ENCODE measurements at places on chromosomes 5 and 9.
A peak's percentile ranks its signal among the peaks of the same experiment; 100 is the strongest.

- no peak for DNase-seq
Observed at GRCh38 chr9:95182854-95183563, 134.5 kb downstream of the FANCC start.

DNA sequence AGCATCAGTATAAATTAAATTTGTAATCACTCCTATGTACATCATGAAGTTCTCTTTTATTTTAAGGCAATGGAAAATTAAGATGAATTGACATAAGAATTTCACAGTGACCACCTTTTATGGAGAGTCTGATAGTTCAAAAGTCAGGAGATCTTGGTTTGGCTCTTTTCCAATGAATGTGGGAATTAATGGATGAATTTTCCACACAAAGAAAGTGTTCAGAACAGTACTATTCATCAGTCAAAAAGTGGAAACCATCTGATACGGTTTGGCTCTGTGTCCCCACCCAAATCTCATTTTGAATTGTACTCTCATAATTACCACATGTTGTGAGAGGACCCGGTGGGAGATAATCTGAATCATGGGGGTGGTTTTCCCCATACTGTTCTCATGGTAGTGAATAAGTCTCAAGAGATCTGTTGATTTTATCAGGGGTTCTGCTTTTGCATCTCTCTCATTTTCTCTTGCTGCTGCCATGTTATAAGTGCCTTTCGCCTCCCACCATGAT, 24.5 kb downstream of the CCDC125 start:
- DNase-seq = no peak

GRCh38 chr9:96232539-96233241, 69.3 kb downstream of the HSD17B3 start:
- DNase-seq = peak; percentile 55

- DNase-seq = no peak
Observed at GRCh38 chr5:14475045-14475444, 106.5 kb upstream of the OTULINL start.

DNA sequence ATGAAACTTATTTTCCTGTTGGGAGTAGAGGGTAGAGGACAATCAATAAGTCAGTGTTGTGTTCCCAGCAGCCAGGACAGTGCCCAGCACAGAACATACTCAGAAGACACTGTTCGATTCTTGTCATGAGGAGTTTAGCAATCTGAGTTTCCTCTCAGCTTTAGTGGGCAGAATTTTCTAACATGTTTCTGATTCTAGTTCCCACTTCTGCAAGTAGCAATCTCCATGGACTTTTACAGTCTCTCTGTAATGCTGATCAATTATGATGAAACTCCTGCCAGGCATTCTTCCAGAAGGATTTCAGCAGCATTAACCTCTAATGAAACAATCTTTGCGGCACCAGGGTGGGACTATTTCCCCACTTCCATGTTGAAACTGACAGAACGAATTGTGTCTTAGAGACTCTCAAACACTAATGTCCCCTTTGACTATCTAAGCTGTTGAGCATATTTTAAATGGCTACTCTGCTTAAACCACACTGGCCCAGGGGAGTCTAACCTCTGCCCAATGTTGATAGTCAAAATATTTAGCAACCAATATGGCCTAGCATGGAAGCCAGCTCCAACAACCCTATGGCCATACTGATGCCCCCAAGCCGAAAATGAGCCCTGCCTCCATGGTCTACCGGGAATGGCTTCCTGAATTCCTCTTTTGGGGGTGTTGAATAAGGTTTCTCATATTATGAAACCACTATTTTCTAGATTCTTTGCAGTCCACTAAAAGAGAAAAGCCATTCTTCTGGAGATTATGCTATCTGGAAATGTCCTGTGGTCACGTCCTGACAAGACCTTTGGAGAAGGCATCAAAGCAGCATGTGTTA, 484.3 kb downstream of the BNC2 start:
- no peak for DNase-seq

All from small intestine (tissue), 16 donors.